ENCODE measurements at places on chromosomes 5 and 9.

- no peak for DNase-seq
Measured at GRCh38 chr9:120579139-120580050, 572 bp downstream of the CDK5RAP2 start.

DNA sequence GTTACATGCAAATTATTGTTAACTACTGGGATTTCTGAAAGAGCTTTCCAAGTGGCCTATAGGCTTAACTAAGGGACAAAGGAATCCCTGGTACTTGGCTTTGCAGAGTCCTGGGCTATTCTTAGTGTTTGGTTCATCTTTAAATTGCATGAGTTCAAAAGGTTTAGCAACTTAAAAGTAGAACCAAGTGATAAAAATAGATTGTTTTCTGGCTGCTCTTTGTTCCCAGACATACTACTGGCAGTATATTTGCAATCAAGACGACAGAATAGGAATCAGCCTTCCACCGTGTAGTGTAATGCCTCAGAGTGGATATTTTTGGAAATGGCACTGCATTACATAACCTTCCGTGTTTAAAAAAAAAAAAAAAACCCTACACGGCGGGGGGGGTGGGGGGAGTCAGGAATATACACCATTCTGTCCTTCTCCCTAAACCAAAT lies 1.0 kb downstream of the NREP start:
- no peak for DNase-seq

DNA sequence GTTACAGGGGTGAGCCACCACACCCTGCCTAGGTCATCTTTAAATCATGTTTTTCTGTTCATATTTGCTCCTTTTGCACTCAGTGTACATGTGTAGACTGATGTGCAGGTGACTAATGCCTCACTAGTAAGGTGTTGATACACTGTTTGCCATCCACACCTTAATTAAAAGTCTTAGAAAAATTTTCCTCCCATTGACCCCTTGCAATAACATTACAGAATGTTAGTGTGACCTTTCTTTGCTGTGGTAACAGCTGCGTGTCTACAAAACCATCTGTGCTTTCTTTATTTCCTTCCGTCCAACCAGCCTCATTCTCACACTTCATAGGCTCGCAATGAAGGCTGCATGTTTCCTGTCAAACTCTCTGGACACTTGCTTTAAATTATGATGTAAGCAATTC lies 6.6 kb upstream of the CEMIP2 start:
- DNase-seq: no peak

DNA sequence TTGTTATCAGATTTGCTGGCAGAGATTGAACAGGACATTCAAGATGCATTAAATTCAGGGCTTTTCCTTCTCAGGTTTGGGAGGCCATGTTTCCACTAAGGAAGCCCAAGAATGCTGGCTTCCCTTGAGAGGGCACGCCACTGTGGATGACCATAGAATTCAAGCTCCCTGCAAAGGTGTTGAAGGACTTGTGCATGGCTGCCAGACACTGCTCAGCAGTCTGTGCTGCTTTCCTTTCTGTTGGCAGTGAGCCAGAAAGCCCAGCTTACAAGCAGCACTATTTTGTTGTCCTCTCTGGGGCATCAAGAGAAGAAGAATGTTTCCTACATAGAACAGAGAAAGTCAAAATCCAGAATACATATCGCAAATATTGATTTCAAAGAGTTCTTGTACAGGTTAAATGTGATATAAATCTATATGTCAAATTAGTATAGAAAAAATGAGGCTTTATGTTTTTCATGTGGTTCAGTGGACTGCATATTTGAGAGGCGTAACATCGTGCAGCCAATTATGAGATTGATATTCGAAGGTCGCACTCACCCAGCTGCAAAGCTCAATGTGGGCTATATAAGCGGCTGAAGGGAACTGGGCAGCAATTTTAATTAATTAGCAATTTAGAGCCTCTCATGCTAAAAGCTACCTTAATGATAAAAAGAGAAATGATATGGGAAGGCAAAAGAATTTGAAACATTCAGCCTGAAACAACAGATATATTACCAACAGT lies 103.1 kb upstream of the ISL1 start:
- DNase-seq: no peak

GRCh38 chr9:126621919-126622735 lies 8.4 kb downstream of the LMX1B start:
- DNase-seq: no peak

DNA sequence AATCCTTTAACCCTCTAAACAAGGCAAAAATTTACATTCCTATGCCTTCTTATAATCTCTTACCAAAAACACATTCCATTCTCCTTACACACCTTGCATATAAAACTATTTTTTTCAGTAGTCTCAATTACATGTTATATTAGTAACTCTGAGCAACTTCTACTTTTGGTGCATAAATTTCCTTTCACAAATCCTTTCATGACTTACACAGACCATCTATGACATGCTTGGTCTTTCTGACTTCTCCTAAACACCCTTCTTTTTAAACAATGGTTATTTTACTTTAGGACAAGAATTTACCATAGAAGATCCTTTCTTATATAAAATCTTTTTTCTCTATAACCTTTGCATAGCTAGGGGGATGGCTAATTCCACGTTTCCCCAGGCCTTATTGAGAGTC lies 208.0 kb upstream of the ARRDC3 start:
- DNase-seq: no peak

GRCh38 chr9:38641985-38642864 lies 21.8 kb upstream of the ANKRD18A start:
- DNase-seq: no peak

DNA sequence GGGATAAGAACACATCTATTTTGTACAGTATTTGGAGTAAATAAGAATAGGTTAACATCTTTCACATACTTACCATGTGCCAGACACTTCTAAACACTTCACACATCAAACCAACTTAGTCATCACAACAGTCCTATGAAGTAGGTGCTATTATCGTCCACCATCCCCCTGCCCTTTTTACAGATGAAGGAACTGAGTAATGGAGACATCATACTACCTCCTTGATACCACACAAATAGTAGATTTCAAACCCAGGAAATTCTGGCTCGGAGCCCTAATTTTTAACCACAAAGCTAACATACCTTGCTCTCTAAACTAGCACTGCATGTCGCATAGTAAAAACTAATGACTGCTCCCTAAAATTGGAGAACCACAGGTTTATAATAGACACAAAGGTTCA lies 4.2 kb upstream of the ZNF366 start:
- DNase-seq: no peak

All from activated T-cell treated with anti-CD3 and anti-CD28 coated beads for 4 hours (primary cell).